A549 (cell line): ENCODE measurements at places on chromosomes 4 and X. TPM values are rescaled to one million over a fixed set of nuclear protein-coding genes. Genes with fewer than 3 reads are reported as not detected.

GRCh38 chr4:52144372-52144771 is 93.3 kb downstream of the SPATA18 start:
- no peak for DNase-seq

GRCh38 chrX:132651421-132652086 is 162.7 kb upstream of the MBNL3 start:
- DNase-seq, result no peak

Gene CFI
- polyA plus RNA-seq, result 0.76 to 2.6 TPM (median 2.2 TPM) in 3 replicates

GRCh38 chr4:114146947-114147618 is 167.6 kb upstream of the ARSJ start:
- DNase-seq, result no peak

Gene ERVMER34-1
- polyA plus RNA-seq, result 0.41 to 0.52 TPM (median 0.47 TPM) in 3 replicates

GRCh38 chr4:152599095-152599494 is 63.2 kb upstream of the FBXW7 start:
- DNase-seq, result no peak

- DNase-seq, result no peak
Observed at GRCh38 chr4:6501171-6501570, 28.8 kb upstream of the PPP2R2C start.

Gene WNK3
- 0.03 to 0.04 TPM in 2 of 3 replicates, not detected in the other for polyA plus RNA-seq

GRCh38 chrX:13906093-13906492 is 89.2 kb upstream of the GPM6B start:
- no peak for DNase-seq

DNA sequence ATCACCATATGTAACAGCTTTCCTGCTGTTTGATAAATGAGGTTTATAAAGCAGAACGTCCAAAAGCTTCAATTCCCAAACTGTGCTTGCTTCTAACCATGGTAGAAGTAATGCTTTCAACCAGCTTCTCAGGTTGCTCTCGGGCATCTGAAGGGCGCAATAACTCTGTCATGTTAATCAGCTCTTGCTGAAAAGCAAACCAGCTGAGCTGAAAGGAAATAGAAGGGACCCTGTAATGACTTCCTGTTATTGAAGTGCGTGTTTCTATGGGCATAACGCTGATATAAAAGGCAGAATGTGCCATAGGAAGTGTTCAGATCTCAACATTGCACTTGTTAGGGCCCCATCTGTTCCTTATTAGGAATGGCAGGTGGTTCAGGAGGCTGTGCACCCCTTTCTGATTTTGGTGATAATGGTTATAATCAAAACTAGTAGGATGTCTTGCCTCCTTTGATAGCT is 21.2 kb downstream of the HERC3 start:
- DNase-seq, result no peak

DNA sequence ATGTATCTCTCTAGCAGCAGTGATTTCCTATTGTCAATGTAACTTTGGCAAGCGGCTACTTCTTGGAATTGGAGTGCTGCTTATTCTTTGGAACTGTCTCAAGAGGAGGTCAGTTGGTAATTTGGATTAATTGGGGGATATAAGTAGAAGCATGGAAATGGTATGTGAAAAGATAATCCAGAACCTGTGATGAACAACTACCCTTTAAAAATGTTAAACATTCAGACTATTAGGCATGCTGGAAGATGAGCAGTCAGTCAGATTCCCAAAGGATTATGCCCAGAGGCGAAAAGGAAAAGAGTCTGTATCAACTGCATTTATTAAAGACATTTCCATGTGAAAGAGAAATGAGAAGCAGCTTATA is 62.5 kb downstream of the SEC24D start:
- DNase-seq, result no peak

DNA sequence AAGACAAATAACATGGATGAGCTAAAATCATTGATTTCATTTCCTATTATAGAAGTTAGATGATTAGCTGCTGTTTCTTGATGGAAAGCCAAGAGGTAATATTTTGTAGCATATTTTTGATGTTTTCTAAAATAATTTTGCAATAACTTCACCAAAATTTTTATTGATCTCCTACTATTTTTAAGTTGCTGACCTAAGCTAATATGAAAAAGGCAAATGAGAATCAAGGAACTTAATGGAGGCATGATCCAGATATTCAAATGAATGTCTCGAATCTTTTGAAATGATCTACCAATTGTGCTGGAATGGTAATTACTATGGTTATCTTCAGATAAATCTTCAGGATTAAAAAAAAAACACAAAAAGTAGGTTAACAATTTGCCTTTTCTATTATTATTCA is 1591.4 kb upstream of the PCDH7 start:
- no peak for DNase-seq
